ENCODE measurements at places on chromosomes 11 and 22.

GRCh38 chr11:122671400-122671891 lies 15.9 kb downstream of the UBASH3B start:
- DNase-seq, result no peak

DNA sequence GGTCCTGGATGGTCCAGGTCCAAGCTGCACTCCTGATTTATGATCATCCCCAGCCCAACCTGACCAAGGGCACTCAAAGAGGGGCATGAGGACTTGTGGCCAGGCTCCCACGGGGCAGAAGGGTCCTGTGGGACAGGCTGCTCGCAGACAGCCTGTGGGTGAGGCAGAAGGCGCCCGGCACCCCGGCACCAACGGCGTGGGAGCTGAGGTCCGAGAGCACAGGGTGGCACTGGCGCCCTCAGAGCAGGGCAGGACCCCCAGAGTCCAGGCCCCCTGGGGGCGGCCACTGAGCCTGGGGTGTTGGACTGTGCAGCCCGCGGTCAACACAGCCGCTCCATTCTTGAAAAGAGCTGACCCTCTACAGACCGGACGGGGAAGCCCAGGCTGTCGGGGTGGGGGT lies 3.3 kb downstream of the IL17REL start:
- DNase-seq, result no peak

DNA sequence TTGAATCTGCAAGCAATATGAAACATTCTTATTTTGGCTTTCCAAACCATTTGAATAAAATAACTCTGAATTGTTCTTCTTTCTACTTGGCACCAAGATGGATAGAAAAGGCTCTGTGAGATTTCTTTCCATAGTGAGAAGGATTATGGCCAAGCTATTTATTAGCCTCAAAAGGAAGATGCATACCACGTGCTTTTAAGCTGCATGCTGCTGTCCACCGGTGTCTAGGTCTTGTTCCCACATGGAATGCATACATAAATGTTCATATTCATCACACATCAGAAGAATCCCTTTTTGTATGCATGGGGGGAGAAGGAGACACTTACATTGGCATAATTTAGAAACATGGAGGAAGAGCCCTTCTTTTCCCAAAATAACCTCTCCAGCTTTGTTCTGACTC lies 273.4 kb downstream of the FAM76B start:
- no peak for DNase-seq

DNA sequence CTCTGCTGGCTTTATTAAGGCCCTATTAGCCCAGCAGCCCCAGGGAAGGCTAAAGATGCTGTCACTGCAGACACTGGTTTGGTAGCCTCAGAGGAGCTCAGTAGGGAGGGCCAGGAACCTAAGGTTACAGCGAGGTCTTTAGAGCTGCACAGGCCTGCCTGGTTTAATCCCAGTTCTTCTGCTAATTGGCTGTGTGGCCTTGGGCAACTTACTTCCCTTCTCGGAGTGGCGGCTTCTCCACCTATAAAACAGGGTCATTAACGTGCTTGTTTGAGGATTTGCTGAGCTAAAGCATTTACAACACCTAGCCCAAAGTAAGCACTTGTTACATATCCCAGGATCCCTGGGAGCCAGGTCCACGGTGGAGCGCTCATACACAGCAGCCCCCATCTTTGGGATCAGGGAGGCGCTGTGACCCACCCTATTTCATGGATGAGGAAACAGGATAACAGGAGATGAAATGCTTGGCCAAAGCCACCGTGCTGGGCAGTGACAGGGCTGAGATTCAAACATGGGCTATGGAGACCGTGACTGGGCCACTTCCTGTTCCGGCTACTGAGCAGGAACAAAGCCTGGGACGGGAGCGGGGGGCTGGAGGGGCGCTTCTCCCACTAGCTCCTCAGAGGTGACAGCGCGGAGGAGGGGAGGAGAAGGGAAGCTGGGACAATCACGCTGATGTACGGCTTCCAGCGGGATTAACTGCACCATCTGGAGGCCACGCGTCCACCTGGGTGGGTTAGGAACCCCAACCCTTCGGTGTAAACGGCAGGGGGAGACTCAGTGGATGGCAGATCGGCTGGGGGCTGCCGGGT lies 61.5 kb downstream of the IGLL1 start:
- DNase-seq, result no peak

- no peak for DNase-seq
Observed at GRCh38 chr22:47836957-47837356, 1074.5 kb downstream of the TBC1D22A start.

DNA sequence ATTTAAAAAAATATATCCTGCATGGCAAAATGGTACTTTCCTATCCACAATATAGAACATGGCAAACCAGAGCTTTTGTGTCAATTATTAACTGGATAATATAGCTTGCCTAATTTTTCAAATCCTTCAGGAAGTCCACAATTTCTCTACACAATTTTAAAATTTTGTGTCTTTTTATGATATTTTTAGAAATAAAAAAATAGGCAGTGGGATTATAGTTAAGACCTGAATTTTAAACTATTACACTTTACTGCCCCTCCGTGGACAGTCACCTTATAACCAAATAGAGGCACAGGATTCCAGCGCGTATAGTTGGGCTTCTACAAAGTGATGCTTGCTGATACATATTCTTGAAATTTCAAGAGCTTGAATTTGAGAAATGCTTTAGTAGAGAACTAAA lies 2.1 kb upstream of the DMC1 start:
- DNase-seq, result peak; percentile 14
